Hypothalamus (tissue), 51 donors: ENCODE measurements at places on chromosomes 7 and 10.

DNA sequence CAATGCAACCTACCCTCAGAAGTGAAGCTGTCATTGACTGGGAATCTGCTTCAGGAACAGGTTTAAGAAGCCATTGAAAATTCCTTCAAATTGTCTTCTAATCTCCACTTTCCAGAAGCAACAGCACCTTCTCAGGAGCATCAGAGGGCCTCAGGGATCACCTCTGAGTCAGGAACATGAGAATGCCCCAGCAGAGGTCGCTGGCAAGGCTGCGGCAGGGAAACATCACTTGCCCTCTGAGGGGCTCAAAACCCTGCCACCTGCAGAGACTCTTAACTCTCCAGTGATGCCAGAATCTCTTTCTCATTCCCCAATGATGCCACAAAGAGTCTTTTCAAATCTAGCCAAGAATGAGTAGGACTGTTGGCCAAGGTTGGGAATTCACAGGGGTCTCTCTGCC lies 5.9 kb upstream of the MAPK8 start:
- DNase-seq = no peak

- DNase-seq = no peak
These were observed 51.4 kb downstream of the NPS start for GRCh38 chr10:127600479-127600878.

DNA sequence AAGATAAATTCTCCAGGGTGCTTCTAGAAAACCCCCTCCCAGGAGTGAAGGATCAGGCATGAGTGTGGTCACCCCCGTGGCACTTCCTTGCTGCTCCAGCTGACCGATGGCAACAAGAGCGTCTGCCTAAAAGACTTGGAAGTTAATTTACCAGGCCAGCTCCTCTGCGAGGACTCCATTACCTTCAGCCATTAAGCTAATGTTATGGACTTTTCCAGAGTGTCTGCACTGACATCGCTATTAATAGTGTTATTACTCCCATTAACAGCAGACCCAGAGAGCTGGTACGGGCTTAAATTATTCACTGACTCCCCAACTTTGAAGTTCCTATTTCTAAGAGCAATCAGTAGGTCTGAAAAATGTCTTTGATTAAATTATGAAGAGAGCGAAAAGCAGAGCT lies 345.8 kb downstream of the PLXNA4 start:
- no peak for DNase-seq

GRCh38 chr7:27071622-27072390 lies 24.0 kb downstream of the HOXA1 start:
- DNase-seq = no peak

DNA sequence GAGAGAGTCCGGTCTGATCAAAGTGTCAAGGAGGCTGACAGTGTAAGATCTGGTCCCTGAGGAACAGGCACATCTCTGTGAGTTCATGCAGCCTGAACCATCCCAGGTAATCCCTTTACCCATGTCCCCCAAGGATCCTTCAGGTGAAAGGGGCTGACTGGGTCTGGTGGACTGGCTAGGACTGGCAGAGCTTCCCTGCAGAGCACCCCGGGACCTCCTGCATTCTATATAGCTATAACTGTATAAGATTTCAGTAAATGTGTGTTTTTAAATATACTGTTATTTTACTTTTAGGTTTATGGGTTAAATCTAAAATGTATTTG lies 246.8 kb downstream of the ELMO1 start:
- DNase-seq = no peak

- DNase-seq = no peak
These were observed 31.8 kb upstream of the SFTPD start for GRCh38 chr10:79980711-79981110.

GRCh38 chr7:67621704-67622103 lies 625.1 kb downstream of the TYW1 start:
- DNase-seq = no peak

GRCh38 chr7:17474724-17475344 lies 176.4 kb downstream of the AHR start:
- no peak for DNase-seq

- DNase-seq = no peak
These were observed 3.1 kb upstream of the CLEC5A start for GRCh38 chr7:141949911-141950310.

GRCh38 chr10:71435571-71436267 lies 39.0 kb downstream of the CDH23 start:
- no peak for DNase-seq

GRCh38 chr10:74008212-74008731 lies 10.4 kb downstream of the VCL start:
- DNase-seq = no peak

DNA sequence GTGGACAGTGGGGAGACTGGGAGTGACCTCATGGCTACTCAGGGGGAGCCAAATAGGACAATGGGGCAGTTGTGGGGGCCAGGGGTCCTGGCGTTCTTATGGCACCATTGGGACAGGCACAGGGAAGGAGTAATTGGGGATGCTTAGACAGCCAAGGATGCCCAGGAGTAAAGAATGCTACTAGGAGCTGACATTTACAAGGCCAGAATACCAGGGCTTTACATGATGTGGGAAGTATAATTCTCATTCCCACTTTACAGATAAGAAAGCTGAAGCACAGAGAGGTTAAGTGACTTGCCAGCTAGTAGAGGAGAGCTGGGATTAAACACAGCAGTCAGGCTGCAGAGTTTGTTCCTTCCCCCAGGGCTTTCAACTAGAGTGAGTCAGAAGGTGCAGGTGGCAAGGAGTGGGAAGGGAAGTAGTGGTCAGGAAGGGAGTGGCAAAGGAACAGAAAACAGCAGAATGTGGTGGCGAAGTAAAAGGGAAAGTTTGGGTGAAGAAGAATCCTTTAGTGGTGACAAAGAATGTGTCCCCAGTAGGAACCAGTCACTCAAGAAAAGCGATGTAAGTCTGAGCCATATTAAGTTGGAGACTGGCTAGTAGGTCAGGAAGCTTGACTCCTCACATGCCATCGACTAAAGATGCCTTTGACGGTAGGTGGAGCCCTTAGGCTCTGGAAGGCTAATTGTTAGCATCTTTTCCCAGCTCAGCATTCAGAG lies 32.8 kb downstream of the CPVL start:
- no peak for DNase-seq

DNA sequence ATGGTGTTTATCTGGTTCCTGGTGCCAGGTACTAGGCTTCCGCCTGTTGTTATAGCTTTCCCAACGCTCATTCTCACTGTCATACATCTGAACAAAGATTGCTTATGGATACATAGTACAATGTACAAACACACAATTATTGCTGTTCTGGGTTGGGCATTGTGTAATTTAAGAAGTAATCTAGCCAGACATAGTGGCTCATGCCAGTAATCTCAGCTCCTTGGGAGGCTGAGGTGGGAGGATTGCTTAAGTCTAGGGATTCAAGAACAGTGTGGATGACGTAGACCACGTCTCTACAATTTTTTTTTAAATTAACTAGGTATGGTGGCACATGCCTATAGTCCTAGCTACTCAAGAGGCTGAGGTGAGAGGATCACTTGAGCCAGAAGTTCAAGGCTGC lies 9.3 kb upstream of the CROT start:
- no peak for DNase-seq

DNA sequence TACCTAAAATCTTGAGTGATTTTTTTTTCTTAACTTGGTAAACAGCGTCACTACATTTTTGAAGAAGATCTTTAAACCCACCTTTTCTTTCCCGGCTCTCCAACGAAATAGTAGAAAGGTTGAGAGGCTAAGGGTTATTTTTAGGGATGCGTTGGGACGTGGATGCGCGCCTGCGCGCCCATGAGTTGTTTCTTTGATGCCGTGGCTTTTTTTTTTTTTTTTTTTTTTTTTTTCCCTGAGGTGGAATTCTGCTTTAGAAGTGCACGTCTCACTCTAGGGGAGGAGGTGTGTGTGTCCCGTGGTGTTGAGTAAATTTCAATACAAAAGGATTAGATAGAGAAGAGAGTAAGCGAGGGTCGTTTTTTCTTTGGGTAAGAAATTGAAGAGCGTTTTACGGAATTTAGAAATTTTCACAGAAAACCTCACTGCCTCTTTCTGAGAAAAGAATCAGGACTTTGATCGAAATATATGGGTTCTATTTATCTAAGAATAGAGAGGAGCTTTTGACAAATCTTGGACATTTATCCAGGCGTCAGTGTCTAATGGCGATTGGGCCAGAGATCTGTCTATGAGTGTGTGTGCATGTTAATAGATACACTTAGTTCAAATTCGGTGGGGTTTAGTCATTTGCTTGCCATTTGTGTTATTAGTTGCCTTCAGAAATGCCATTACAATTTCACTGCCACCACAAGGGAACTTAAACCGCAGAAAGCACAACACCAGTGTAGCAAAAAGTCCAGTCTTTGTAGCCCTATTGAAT lies 1.2 kb upstream of the SP8 start:
- no peak for DNase-seq

DNA sequence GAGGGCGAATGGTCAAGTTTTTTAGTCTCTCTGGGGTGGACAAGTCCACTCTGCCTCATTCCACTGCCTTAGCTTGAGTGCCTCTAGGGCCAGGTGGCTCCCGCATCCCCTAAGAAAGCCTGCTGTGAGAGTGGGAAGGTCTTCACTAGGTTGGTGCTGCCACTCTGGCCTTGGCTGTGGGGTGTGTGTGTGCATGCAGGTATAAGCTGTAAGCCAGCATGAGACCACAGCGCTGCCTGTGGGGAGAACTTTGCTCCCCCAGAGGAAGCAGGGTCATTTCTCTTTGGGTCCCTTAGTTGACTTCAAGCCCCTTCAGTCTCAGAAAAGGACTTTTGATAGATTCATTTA lies 25.5 kb upstream of the PCBD1 start:
- DNase-seq = no peak

DNA sequence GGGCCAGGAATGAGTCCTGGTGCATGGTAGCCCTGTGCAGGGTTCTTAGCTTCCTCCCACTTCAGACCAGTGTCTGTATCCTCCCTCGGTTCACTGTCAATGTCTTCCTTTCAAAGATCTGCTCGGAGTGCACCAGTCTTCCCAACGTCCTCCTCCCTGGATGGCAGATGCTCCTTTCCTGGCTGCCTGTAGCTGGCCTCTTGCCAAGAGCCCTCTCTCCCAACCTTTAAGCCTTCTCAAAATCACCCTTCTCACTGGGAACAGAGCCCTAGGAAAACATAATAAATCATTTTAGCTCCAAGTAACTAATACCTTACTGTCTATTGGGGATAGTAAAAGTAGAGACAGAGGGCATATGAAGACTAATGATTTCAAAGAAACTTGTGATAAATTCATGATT lies 490.6 kb downstream of the CCSER2 start:
- DNase-seq = no peak

DNA sequence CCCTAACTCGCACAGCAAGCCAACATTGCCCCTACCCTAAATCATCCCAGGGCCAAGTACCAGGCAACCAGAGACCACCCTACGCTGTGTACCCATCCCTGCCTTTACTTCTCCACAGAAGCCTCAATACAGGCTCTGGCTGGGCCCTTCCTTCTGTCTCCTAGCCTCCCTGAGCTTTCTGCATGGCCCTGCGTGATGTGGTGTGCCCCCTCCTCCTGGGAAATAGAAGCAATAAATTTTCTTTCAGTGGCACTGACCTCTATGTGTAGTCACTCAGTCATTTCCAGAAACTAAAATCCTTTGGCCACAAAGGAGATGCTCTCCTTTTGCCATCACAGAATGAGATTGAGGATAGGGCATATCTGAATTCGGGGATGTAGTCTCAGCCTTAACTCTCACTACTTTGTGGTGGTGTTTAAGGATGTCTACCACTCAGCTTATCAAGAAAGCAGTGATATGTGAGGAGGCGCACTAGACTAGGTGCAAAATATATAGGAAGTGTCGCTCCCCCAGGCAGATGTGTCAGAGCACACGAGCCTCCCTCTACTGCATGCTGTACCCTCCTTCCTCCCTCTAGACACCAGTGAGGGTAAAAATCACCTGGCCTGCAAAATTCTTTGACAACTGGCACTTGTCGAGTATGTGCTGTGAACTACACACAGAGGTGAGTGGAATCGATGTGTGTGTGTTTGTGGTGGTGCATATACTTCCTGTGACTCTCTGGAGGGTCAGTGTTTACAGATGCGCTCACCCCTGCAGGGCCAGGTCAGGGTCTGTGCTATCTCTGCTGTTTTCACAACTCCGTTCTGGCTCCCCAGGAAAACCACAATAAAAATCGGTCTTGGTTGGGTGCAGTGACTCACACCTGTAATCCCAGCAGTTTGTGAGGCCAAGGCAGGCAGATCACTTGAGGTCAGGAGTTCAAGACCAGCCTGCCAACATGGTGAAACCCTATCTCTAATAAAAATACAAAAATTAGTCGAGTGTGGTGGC lies 825.9 kb upstream of the IGFBP3 start:
- DNase-seq = no peak

- DNase-seq = no peak
These were observed 98.5 kb downstream of the TACC2 start for GRCh38 chr10:122087436-122087835.

DNA sequence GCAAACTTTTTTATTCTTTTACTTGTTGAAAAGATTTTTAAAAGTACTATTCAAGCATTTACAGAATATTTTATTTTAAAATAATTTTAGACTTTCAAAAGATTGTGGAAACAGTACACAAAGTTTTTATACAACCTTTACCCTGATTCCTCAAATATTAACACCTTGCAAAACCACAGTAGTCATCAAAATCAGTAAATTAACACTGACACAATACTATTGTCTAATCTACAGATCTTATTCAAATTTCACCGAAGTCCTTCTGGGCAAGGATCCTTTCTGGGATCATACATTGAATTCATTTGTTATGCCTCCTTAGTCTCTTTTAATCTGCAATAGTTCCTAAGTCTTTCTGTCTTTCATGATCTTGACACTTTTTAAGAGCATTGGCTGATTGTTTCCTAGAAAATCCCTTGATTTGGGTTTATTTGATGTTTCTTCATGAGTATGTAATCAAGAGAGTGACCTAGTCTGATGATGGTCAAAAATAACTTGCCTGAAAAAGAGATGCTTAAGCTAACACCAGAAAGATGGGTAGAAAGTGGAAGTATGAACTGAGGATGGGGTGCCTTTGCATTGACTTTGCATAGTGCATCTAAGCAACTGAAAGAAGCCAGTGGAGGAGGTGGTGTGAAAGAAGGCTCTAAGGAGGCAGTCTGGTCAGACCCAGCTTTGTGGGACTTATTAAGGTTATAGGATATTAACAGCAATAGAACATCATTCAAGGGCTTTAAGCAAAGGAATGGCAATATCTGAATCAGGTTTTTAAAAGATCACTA lies 9.7 kb downstream of the STAMBPL1 start:
- DNase-seq = no peak

GRCh38 chr10:102631525-102632393 lies 12.5 kb upstream of the TRIM8 start:
- DNase-seq = no peak

DNA sequence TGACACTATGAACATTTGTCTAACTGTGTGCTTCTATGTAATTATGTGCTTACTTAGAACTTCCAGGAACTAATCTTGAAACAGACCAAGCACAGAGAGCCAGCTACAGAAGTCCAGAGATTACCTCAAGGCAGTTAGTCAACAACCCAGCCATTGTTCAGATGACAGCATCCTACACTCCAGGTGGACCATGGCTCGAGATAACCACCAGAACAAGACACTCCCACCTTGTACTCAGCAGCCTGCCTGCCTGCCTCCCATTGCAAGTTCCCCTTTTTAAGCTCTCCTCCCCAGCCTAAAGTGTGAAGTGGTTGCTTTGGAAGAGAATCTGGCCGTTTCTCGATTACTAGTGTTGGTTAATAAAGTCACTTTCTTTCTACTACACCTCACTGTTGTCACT lies 1080.6 kb upstream of the LRRN3 start:
- no peak for DNase-seq
